ENCODE measurements at places on chromosomes 12 and 14. TPM values are rescaled to one million over a fixed set of nuclear protein-coding genes. Genes with fewer than 3 reads are reported as not detected.

The TMEM253 gene
- total RNA-seq: not detected

DNA sequence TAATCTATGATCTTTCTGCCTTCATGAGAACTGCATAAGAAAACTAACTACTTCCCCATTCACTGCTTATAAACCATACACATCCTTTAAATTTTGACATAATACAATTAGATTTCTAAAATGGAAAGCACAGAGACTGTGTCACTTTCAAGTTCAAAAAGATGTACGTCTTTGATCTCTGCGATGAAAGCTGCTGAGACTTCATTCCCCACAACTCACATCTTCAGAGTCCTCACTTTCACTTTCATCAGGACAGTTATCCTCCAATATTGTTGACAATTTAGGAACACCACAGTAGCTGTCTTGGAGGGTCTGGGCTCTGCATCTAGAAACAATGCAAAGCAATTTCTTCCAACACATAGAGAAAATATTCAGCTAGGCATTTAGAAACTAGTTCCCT lies 47.9 kb upstream of the KCNC2 start:
- DNase-seq: no peak

GRCh38 chr14:68162887-68163286 lies 343.3 kb downstream of the RAD51B start:
- DNase-seq: no peak

GRCh38 chr14:38989922-38990546 lies 113.0 kb downstream of the SEC23A start:
- no peak for DNase-seq

The OTX2 gene
- not detected for total RNA-seq

DNA sequence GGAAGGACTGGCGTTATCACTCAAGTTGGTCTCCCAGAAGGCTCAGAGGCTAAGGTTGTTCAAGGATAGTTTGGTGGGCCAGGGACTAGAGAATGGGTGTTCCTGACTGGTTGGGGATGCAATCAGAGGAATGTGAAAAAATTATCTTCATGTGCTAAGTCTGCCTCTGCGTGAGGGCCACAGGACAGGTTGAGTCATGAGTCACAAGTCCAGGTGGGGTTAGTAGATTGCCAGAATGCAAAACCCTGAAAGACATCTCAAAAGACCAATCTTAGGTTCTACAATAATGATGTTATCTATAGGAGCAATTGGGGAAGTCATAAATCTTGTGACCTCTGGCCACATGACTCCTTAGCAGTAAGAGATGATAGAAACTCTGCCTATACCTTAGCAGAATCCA lies 220.1 kb upstream of the EEA1 start:
- no peak for DNase-seq

GRCh38 chr14:67729072-67729885 lies 27.6 kb downstream of the RDH12 start:
- no peak for DNase-seq

DNA sequence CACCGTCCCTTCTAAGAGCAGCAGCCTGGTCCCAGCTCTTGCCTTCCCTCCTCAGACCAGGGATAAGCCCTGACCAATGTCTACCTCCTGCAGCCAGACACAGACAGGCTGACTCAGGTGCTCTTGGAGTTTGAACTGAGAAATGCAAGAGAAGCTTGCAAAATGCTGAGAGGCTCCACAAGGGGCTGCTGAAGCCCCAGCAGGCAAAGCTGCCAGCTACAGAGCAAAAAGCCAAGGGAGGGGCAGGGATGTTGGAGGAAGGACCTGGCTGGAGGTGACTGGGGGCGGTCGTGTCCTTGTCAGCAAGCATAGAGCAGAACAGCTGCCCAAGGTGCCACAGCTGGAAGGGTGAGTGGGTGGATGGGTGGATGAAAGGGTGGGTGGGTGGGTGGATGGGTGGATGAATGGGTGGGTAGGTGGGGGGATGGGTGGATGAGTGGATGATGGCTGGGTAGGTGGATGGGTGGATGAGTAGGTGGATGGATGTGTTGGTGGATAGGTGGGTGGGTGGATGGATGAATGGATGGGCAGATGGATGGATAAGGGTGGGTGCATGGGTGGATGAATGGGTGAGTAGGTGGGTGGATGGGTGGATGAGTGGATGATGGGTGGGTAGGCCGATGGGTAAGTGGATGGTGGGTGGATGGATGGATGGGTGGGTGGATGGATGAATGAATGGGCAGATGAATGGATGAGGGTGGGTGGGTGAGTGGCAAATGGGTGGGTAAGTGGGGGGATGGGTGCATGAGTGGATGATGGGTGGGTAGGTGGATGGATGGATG lies 4.0 kb upstream of the INF2 start:
- DNase-seq: no peak

The ITPK1 gene
- 57.5 TPM for total RNA-seq

GRCh38 chr12:65082406-65082805 lies 38.7 kb downstream of the WIF1 start:
- DNase-seq: no peak

All from SJSA1 (cell line).